Stimulated activated CD8-positive, alpha-beta memory T cell treated with anti-CD3 and anti-CD28 coated beads, Interleukin-2, amount 100 ng/mL, for 48 hours (primary cell): ENCODE measurements at places on chromosomes 5 and 9.

DNA sequence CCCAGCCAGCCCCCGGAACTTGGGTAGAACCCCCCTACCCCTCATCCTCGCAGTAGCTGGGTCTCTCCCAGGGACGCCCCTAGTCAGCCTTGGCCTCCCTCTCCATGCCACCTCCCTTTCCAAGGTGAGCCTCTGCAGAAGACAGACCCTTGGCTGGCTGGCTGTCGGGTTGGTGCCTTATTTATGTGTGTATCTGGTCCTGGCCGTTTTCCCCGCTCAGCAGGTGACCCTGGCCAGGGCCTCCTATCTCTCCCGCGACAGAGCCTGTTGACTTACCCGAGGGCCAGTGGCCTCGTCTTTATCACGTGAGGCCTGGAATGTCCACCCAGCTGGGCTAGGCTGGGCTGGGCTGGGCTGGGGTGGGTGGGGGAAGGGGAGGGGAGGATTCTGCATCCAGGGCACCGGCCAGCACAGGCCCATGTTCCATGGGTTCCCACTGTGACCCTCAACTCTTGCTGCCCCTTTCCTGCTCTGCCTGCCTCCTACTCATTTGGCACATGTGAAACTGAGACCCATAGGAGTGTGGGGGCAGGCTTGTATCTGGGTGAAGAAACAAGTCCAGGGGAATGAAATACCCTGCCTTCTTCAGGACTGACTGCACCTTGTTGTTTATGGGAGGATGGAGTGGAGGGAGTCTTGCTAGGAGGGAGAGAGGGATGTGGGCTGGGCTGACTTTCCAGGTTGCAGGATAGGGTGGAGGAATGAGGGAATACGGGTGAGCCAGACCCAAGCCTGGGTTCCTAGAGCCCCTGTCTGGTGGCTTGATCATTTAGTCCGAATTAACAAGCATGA, 3.1 kb downstream of the CXXC5 start:
- no peak for DNase-seq

- DNase-seq = no peak
Measured at GRCh38 chr9:117073071-117073470, 341.8 kb downstream of the ASTN2 start.

- no peak for DNase-seq
Measured at GRCh38 chr9:114799441-114799840, 6.4 kb downstream of the TNFSF15 start.

- no peak for DNase-seq
Measured at GRCh38 chr5:165400086-165400485, 1894.7 kb downstream of the MAT2B start.

DNA sequence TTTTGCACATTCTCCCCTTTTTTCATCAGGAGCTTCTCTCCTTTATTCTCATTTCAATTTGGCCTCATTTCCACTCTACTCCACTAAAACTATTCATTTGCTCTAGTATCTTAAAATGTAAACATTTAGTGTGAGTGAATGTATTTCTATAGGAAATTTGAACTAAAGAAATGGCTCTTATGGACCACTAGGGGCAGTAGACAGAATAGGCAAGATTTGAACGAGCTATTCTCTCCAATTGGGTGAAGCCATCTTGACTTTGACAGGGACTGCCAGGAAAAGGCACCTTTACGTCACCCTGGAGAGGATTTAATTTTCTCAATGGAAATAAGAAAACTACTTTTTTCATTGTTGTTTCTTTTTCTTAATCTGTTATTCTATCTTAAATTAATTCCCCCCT, 666.3 kb downstream of the DNAH5 start:
- DNase-seq = no peak

GRCh38 chr9:20405616-20406015, 216.7 kb downstream of the MLLT3 start:
- DNase-seq = no peak

- no peak for DNase-seq
Measured at GRCh38 chr5:147750065-147750464, 32.5 kb downstream of the JAKMIP2 start.

GRCh38 chr5:52342361-52342760, 445.4 kb upstream of the ITGA1 start:
- no peak for DNase-seq

DNA sequence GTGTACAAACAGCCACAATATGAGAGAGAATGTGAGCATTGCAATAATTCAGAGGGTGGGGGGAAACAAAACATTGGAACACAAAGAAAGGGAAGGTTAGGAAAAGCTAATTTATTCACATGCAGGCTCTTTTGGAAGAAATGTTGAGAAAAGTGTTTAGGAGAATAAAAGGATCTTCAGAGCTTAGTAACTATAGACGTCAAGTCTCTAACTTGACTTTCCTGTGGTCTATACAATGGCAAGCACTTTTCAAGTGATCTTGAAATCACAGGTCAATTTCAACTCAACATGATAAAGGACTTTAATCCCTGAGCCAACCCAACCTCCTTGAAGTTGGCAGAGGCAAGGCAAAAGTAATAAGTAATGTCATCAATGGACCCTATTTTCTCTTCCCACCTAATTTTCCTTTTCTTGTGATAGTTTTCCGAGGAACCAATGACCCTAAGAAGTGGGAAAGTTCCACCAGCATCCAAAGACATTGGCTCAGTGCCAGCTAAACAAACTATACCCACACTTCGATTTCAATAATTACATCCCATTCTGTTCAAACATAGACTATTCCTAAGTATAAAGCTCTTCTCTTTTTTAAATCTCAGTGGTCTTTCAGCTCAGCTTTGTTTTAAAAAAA, 23.7 kb downstream of the RFK start:
- DNase-seq = no peak

DNA sequence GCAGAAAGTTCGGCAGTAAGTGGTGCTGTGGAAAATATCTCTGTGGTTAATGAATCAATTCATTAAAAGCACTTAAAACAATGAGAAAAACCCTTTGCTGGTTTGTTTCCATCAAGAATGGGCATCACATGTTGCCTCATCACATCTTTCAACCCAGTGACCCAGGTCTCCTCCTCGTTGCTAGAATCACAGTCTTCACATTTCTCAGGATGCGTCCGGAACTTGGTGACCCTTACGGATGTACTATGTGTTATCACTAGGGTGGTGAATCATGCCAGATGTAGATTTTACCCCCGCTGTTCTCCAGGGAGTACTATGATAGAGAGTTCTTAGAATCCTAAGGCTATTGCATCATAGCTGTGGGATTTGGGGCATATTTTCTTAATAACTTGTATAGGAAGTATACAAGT, 217.9 kb upstream of the KLF4 start:
- no peak for DNase-seq

- no peak for DNase-seq
Measured at GRCh38 chr5:76223696-76224095, 140.5 kb downstream of the SV2C start.

- DNase-seq = no peak
Measured at GRCh38 chr5:31250201-31250600, 56.7 kb downstream of the CDH6 start.
